ENCODE measurements at places on chromosomes 3 and 15.

DNA sequence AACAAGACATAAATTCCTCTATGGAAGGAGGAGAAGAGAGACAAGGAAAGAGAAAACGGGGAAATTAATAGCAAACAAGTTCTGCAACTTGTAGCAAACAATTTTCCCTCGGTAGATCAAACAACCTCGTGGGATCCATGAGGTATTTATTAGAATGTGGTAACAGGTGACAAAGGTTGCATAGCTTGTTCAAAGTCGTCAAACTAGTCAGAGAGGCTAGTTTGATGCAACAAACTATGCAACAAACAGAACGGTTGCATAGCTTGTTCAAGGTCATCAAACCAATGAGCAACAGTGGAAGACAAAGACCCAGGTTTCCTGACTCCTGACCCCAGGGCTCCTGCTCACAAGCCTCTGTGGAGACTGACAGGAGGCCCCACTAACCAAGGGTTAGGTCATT lies 20.7 kb downstream of the MB21D2 start:
- no peak for DNase-seq

DNA sequence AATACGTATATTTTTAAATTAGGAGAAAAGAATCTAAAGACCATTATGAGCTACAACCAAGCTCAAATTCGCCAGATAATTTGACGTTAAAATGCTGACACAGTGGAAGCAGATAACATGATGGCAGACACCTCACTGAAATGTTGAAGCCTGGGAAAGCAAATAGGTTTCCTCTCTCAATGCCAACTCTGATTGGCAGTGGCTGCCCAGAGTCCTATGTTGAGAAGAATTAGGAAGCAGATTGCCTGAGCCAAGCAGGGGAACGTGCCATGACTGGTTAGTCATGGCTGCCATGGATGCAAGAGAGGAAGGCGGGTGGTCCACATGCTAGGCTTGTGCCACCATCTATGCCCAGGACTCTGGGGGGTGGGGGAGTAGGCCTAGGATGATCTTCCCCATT lies 3.2 kb downstream of the UNC45A start:
- no peak for DNase-seq

DNA sequence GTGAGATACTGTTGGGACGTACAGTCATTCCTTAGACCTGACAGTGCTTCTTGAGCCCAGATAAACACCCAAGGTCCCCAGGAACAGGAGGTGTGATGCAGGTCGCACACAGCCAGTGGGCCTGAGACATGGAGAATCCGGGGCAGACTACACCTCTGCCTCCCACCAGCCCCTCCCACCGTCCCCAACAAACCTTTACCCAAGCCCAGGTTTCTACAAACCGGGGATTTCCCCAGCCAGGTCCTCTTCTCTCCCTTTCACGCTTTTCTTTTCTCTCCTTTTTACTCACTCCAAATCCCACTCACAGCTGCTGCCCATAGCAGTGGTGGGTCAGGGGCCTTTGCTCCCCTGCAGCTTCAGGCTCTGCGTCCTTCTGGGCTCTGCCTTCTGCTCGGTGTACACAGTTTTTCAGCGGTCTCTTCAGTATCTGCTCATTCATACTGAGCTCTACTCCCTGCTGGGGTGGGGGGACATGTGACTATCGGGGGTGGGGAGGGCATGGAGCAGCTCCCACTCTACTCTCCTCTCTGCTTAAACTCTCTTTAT lies 4.8 kb upstream of the PCSK6 start:
- DNase-seq, result no peak

DNA sequence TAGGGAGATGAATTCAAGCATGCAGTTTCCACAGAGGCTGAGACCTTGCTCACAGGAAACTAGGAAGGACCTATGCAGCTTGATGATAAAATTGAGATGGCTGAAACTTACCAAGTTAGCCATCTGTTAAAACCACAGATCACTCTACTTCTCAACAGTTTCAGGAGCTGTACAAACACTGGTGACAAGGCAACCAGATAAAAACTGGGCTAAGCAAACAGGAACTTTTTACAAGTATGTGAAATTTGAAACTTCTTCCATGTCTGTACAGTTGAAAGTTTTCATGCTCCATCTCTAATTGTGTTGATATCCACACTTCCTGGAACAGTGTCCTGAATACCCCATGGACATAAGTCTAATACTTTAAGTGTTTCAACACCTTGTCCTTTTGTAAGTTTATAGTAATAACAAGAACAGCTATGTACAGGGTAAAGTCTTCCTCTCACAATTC lies 78.2 kb downstream of the FAIM start:
- no peak for DNase-seq

DNA sequence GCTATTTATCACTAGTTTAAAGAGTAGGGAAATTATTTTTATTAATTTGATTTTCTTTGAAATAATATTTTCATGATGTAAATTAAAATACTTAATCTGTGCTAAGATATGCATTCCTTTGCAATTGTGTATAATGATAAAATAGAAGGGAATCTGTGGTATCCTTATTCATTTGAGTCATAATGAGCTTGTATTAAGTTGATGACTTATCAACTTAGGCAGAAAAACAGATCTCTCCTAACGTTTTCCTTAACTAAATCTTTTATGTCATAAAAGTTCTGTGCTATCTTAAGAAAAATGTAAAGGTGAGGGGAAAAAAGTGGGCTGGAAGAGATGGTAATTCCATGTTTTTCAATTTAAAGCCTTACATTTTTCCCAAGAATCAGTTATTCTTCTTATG lies 1.9 kb downstream of the FGF7 start:
- no peak for DNase-seq

- DNase-seq, result no peak
Observed at GRCh38 chr3:42983927-42984326, 4.8 kb downstream of the GASK1A start.

GRCh38 chr15:35197306-35197705 lies 112.2 kb upstream of the NANOGP8 start:
- no peak for DNase-seq

DNA sequence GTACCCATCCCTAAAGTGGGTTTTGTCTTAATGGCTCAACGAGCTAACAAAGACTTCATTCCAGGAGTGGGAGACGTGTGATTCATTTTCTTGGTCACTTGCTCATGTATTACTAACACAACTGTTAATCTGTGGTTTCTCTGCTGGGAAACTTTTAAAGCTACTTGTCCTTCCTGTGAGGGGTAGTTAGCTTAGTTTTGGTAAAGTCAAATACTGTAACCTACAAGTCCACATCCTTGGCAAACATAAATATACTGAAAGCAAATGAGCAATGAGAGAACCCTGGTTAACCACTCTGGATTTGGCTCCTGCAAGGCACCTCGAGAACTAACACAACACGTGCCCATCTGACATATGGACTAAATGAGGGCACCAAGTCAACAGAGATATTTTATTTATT lies 19.9 kb downstream of the NOX5 start:
- DNase-seq, result no peak

DNA sequence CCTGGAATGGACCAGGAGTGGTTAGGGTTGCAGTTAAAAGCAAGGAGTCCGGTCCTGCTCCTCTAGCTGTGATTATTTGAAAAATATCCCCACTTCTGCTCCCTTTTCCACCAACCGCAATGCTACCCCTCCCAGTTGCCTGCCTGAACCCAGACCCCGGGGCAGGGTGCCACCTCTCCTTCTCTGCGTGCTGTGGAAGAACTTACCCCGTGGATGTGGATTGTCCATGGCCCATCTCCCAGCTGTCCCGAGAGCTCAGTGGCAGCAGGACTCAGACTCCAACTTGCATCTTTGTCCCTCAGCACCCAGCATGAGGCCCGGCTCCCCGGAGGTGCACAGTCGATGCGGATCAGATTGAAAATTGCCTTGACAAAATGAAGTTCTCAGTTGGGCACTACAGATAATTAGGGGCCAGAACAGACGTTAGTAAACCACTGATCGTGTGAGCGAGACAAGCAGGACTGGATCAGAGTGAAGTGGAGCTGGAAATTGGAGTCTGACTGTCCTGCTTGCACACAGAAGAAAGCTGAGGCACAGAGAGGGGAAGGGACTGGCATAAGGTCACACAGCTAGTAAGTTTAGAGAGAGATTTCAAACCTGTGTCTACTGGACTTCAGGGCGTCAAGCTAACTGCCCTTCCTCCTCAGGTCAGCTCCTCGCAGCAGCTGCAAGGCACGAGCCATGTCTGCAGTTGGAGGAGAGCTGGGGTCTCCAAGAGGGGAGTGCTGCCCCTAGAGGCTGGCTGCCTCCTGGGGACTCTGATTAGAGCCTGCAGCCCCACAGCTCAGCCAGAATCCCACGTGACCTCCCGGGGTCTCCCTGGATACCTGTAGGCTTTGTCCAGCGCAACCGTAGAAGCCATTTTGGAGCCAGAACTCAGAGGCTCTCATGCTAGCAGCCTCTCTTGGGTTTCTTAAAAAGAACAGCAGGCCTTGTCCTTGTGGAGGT lies 14.7 kb downstream of the SLC6A1 start:
- no peak for DNase-seq

All from activated naive CD4-positive, alpha-beta T cell treated with anti-CD3 and anti-CD28 coated beads, Interleukin-2, amount 50 U/mL, for 16 hours (primary cell).